ENCODE measurements at places on chromosomes 7 and 10. TPM values are rescaled to one million over a fixed set of nuclear protein-coding genes. Genes with fewer than 3 reads are reported as not detected.

GRCh38 chr10:49318028-49318427 is 19.1 kb downstream of the C10orf71 start:
- DNase-seq = no peak

DNA sequence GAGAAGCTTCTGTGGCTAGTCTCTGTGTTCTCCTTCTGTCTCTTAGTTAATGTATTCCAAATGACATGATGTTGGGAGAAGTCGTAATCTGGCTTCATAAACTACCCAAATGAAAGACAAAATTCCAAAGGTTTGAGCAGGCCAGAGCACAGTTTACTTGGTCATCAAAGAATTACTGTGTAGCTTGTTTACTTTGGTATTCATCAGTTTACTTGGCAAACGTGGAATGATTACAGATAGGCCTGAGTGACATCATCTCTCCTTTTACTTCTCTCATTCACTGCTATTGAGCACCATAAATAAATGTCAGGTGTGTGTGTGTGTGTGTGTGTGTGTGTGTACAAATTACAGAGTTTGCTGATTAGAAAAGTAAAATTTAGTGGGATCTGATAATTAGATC is 327.3 kb downstream of the PHTF2 start:
- no peak for DNase-seq

- DNase-seq = no peak
Measured at GRCh38 chr7:45159296-45159695, 1.7 kb downstream of the RAMP3 start.

- peak; percentile 38 for DNase-seq
Measured at GRCh38 chr7:143002106-143002505, 24.8 kb downstream of the OR9A2 start.

DNA sequence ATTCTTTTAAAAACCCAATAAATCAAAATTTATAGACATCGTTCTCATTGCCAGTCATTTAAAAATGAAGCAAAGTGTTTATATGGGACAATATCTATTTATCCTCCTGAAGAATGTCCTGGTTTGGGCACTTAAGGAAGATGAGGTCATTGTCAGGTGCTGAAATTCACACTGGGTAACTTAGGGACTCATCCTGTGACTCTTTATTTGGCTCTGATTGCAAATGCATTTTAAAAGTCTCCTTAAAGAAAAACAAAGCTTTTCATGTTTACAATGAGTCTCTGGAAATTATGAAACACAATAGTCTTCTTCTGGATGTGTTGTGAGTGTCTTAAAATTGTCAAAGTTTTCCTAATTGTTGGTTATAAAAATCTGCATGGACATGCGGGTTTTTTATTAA is 69.5 kb upstream of the GPR158 start:
- no peak for DNase-seq

DNA sequence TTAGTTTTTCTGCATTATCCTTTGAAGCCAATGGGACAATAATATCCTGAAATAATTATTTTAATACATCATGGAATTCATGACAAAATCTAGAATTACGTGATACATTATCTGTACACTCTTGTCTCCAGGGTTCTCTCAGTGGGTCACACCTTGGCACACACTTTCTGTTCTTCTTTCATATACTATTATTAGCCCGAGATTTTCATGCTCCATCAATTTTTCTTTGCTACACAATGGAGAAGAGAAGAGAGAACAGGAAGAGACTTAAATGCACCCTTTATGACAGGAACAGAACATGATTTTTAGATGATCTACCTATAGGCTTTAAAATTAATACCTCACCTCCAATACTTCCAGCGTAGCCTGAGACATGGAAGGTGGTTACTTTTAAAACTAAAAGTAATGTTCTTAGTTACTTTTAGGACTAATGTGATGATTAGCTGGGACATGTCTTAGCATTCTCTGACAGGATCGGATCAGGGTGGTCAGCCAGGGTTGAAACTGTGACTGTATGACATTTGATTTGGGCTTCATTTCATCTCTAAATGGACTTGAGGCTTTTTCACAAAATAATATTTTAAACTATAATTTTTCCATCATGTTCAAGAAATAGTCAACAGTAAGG is 148.2 kb upstream of the WNT16 start:
- no peak for DNase-seq

- no peak for DNase-seq
Measured at GRCh38 chr7:50822706-50823105, 40.0 kb upstream of the GRB10 start.

- no peak for DNase-seq
Measured at GRCh38 chr10:104492329-104492940, 138.8 kb downstream of the CFAP58 start.

- DNase-seq = no peak
Measured at GRCh38 chr7:70586822-70587221, 545.1 kb upstream of the GALNT17 start.

GRCh38 chr10:84159076-84159685 is 14.4 kb upstream of the GPR15LG start:
- DNase-seq = no peak

GRCh38 chr7:51455948-51456347 is 139.3 kb upstream of the COBL start:
- DNase-seq = no peak

GRCh38 chr7:29099896-29100847 is 46.2 kb downstream of the CPVL start:
- DNase-seq = no peak

DNA sequence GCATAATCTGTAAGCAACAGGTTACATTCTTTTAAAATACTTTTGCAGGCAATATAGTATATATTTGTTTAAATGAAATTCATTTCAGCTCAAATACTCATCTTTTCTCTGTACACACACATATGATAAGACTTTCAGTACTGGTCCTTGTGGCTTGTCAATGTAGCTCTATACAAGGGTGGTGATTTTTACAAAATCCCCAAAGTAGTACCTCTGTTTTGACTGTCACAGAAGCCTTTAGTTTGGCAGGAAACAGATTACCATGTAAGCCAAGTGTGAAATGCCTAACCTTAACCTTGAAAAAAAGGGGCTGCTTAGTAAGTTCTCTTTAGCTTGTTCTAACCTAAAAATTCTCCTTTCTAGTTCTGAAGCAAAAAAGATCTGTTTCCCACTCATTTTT is 87.9 kb downstream of the KCND2 start:
- no peak for DNase-seq

DNA sequence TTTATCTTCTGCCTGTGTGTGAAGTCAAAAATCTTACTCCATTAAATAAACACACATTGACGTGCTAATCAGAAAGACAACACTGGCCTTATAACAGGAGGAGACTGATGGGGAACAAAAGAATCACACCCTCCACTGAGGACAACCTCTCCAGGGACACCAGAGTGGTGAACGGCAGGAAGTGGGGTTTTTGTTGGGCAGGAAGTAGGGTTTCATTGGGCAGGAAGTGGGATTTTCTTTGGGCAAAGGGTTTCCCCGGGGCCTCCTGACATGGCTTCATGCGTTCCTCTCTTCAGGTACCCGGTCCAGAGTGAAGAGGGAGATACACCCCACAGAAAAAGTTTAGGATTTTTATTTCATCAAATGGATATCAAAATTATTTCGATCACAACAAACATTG is 30.6 kb downstream of the ADARB2 start:
- DNase-seq = no peak

GRCh38 chr10:102016416-102016815 is 39.6 kb downstream of the ARMH3 start:
- DNase-seq = no peak

- DNase-seq = peak; percentile 78
Measured at GRCh38 chr10:97553575-97554031, 19.0 kb upstream of the ANKRD2 start.

- DNase-seq = peak; percentile 69
Measured at GRCh38 chr7:155219947-155220769, 77.5 kb upstream of the INSIG1 start.

ANXA8 gene
- 103 TPM for total RNA-seq

LRMDA gene
- not detected for total RNA-seq

LAMTOR4 gene
- total RNA-seq = 87.3 TPM

ASZ1 gene
- not detected for total RNA-seq

ACTR3C gene
- 3.6 TPM for total RNA-seq

RAB19 gene
- not detected for total RNA-seq

TRIM74 gene
- total RNA-seq = 0.26 TPM

MSMB gene
- total RNA-seq = not detected

EIF4EBP2 gene
- 26.1 TPM for total RNA-seq

Data from MCF 10A (cell line).